ENCODE measurements at places on chromosomes 2 and 18.
A peak's percentile ranks its signal among the peaks of the same experiment; 100 is the strongest.

DNA sequence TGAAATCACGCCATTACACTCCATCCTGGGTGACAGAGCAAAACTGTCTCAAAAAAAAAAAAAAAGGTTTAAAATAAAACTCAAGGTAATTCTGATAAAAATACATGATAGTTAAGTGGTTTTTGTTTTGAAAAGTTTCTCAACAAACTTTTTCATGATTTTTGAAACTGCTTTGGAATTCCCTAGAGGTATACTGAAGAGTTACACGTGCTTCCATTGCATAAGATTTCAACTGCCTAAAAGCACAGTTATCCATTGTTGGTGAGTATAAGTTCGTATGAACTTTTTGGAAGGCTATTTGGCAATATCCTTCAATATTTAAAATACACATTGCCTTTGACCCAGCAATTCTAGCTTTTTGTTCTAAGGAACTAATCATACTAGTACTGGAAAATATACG is 74.9 kb downstream of the USP34 start:
- H3K27me3 ChIP-seq = no peaks in the 10 kb centered on the region
- DNase-seq = no peak
- H3K27ac ChIP-seq = no peak overlapping the region
- H3K36me3 ChIP-seq = peaks cover 12% of the 10 kb centered on the region

DNA sequence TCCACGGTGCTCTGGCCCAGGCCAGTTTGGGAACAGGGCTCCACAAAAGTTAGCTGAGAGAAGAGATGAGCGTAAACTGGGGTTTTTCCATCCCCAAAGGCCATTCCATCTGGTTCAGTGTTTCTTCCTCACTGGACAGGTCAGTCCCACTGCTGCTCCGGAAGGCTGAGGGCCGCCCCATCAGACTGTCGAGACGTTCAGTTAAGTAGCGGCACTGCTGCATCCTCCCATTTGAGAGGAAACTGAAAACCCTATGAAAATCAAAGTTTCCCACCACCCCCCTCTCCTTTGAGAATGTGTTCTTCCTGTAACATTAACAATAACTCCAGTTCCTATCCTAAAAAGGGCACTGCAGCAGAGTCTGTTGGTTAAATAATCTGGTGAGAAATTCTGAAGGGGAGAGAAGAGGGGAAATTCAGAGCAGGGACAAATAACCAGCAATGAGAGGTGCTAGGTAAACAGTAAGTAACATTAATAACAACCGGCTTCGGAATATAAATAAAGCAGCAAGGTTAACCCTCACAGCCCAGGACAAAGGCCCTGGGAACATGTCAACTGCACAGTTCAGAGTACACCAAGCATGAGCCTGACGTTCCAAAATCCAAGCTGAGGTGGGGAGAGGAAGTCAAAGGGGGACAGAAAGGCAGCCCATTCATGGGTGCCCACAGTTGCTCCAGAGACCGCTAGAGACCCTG is 55.4 kb downstream of the UXS1 start:
- no peak for DNase-seq
- H3K27me3 ChIP-seq = no peaks in the 10 kb centered on the region
- H3K27ac ChIP-seq = no peak overlapping the region
- H3K4me3 ChIP-seq = no peak overlapping the region
- no peaks in the 10 kb centered on the region for H3K4me1 ChIP-seq

- no peaks in the 10 kb centered on the region for H3K4me1 ChIP-seq
- no peak overlapping the region for H3K4me3 ChIP-seq
- H3K27ac ChIP-seq = no peak overlapping the region
- no peaks in the 10 kb centered on the region for H3K27me3 ChIP-seq
These were observed 644.4 kb downstream of the PLCL1 start for GRCh38 chr2:198448789-198449188.

DNA sequence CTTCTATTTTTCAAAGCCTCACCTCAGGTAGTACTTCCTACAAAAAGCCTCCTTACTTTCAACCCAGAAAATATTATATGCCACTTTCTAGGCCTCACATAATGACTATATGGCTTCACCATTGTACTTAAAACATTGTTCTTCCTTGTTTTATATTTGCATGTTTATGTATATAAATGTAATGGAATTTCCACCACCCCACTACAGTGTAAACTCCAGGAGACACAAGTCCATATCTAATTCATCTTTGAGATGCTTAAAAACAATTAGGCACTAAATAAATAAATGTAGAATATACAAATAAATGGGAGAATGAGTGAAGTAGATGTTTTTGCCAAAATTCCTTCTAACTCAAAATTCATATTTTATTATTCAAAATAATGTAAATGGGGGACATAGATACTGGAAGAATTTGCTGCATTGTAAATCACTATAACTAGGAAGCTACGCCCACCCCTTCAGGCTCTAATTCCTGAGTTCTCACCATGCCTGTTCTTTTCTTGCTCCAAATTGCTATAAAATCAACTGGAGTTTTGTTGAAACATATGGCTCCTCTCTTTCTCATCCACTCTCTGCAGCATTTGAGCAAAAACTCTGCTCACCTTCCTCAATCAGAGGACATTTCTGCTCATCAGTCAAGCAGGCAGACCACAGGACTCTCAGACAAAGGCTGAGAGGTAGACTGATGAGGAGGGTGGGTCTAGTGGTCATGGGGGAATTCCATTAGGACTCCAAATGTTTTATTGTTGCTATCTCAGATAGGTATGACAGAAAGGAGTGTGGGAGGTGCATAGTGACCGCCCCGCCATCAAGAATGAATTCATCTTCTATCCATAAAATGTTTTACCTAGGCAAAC is 243.0 kb downstream of the HNMT start:
- H3K36me3 ChIP-seq = no peaks in the 10 kb centered on the region
- no peaks in the 10 kb centered on the region for H3K27me3 ChIP-seq
- H3K4me3 ChIP-seq = no peak overlapping the region
- H3K27ac ChIP-seq = no peak overlapping the region

DNA sequence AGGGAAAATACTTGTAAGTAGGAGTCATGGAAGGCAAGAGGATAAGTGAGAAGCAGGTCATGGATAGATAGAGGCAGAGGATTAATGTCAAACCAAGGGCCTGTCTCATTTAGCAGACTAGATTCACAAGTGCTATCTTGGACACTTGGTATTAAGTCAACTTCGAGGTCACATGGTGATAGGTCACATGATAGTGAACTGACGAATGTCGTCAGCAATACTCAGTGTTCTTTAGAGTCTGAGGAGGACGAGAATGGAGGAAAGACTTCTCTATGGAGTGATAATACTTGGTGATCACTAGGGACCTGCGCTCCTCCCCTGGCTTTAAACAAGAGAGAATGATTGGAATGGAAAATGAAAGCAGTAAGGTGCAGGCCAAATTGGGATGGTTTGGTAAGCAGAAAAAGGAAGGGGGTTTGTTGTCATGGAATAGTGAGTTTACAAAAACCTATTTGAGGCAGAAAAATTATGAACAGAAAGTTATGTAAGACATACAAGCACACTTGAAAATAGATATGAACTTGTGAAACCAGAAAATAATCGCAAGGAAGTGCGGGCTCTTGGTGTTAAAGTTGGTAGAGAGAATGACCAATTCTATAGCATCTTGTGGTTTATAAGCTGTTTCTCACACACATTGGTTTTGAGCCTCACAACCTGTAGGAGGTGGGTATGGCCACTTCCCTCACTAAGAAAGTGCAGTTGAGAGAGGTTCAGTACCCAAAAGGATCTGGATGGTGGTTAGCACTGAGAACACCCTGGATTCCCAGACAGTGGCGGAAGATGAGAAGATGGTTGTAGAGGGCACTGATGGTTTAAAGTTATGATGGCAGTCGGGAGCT is 141.5 kb downstream of the WDSUB1 start:
- no peaks in the 10 kb centered on the region for H3K36me3 ChIP-seq
- no peak overlapping the region for H3K27ac ChIP-seq
- H3K4me3 ChIP-seq = no peak overlapping the region
- no peak for DNase-seq
- no peaks in the 10 kb centered on the region for H3K27me3 ChIP-seq

- no peaks in the 10 kb centered on the region for H3K27me3 ChIP-seq
- DNase-seq = no peak
- no peaks in the 10 kb centered on the region for H3K36me3 ChIP-seq
- peaks cover 44% of the 10 kb centered on the region for H3K4me1 ChIP-seq
- peak overlapping the region; percentile 81 for H3K27ac ChIP-seq
These were observed 21.6 kb downstream of the PXDN start for GRCh38 chr2:1722692-1723091.

DNA sequence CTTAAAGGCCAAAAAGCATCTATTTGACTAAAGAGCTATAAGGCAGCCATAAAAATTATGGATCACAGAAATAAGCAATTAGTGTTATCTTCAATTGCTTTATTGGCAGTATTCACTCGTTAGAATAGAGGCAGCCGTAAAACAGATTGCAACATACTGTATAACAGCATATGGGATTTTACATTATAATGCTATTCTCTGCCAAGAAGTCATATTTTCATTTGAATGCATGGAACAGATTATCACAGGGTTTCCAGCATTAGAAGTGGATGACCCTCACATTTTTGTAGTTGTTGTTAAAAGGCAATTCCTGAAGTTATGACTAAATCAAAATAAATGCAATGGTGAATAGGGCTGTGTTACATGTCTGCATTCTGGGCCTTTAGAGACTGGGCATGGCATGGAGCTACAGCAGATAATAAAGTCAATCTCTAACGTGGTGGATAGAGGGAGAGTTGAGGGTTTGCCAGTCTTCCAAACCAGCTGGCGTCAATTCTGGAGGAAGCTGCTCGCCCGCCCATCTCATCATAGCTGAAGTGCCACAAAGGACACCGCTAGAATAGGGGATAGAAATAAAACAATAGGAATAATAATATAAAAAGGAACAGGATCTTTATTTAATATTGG is 155.4 kb upstream of the VRK2 start:
- H3K27ac ChIP-seq = no peak overlapping the region
- no peak for DNase-seq
- H3K4me1 ChIP-seq = no peaks in the 10 kb centered on the region
- H3K4me3 ChIP-seq = no peak overlapping the region
- no peaks in the 10 kb centered on the region for H3K36me3 ChIP-seq

DNA sequence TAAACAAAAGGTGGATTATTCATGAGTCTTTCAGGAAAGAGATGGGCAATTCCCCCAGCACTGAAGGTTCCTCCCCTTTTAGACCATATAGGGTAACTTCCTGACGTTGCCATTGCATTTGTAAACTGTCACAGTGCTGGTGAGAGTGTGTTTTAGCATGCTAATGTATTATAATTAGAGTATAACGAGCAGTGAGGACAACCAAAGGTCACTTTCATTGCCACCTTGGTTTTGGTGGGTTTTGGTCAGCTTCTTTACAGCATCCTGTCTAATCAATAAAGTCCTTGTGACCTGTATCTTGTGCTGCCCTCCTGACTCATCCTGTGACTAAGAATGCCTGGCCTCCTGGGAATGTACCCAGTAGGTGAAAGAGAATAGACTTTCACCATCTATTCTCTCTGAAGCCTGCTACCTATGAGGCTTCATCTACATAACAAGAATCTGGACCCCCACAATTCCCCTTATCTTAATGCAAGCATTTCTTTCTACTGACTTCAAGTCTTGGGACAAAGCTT is 148.7 kb downstream of the CABLES1 start:
- H3K4me1 ChIP-seq = no peaks in the 10 kb centered on the region
- no peak overlapping the region for H3K4me3 ChIP-seq
- DNase-seq = no peak
- no peaks in the 10 kb centered on the region for H3K36me3 ChIP-seq

DNA sequence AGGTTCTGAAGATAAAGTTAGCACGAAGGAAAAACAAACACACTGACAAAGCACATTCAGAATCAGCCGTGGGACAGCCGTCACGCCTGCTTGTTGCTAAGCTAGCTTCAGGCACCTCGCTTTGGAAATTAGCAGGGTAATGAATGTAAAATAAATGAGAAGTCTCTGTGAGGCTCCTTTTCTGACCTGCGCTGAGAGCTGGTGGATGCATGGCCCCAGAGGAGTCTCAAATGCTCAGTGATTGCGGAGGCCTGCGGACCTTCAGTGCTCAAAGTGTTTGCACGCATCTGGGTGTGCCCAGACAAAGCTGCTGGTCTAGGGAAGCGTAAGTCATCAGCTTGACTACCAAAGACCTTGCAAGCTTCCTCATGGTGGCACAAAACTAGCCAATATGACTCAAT is 50.6 kb downstream of the CD8B2 start:
- no peak overlapping the region for H3K27ac ChIP-seq
- no peak overlapping the region for H3K4me3 ChIP-seq
- no peaks in the 10 kb centered on the region for H3K36me3 ChIP-seq

DNA sequence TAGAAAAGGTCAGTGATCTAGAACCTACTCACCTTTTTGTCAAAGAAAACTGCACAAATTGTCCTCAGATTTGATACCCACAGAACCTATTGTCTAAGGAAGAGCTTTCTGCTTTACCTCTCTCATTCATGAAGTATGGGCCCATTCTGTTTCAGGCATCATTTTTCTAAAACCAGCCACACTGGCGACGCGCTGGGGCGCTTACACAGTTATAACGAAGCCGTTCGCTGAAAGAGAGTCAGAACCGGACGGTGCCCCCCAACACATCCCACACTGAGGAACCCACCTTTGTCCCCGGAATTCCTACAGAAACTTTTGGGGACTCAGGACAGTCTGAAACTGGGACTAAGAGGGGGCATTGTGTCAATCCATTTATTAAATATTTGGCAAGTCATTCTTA is 206.3 kb upstream of the HAAO start:
- H3K4me1 ChIP-seq = no peaks in the 10 kb centered on the region
- H3K27me3 ChIP-seq = no peaks in the 10 kb centered on the region
- no peak overlapping the region for H3K4me3 ChIP-seq
- H3K36me3 ChIP-seq = no peaks in the 10 kb centered on the region
- DNase-seq = no peak
- H3K27ac ChIP-seq = no peak overlapping the region

DNA sequence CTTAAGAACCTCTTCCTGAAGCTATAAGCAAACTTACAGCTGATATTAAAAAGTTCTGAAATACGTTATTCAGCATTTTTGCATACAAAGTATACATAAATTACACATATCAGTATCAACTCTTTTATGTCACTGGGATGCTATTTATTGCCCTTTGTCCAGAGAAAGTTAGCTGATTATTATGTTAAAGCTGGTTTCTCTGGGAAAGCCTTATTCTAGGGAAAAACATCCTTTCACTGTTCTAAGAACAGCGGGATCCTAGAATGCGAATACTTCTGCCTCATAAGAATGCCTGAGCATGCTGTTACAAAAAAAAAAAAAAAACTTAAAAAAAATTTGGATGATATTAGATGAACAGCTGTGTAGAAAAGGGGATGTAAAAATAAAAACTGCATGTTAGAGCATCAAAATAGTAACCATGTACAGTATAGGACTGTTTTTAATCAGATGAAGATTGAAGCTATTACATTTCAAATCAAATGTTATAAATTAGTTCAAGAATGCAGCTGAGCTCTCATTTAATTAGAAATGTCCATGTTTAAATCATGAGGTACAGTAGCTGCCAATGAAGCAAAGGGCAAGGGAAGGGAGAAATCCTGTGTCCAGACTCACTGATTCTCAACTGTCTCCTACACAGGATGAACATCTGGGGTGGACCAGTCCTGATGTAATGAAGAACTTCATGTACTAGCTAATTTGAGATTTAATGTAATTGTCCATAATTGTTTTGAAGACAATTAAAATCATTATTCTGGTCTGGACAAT is 8.2 kb downstream of the FTCDNL1 start:
- no peak overlapping the region for H3K27ac ChIP-seq
- no peak overlapping the region for H3K4me3 ChIP-seq
- H3K36me3 ChIP-seq = no peaks in the 10 kb centered on the region
- H3K4me1 ChIP-seq = no peaks in the 10 kb centered on the region
- no peak for DNase-seq

- no peak overlapping the region for H3K4me3 ChIP-seq
- peaks cover 5% of the 10 kb centered on the region for H3K4me1 ChIP-seq
- no peak overlapping the region for H3K27ac ChIP-seq
- H3K27me3 ChIP-seq = no peaks in the 10 kb centered on the region
- no peak for DNase-seq
These were observed 96.3 kb upstream of the THUMPD2 start for GRCh38 chr2:39875182-39875913.

Data from right atrium auricular region (tissue), 2 donors.